ENCODE measurements at places on chromosomes 3 and 15.

GRCh38 chr15:20349774-20350498 is 191.7 kb downstream of the GOLGA6L6 start:
- no peak for DNase-seq

- DNase-seq: no peak
These were observed 12.9 kb downstream of the SEC11A start for GRCh38 chr15:84702961-84703482.

DNA sequence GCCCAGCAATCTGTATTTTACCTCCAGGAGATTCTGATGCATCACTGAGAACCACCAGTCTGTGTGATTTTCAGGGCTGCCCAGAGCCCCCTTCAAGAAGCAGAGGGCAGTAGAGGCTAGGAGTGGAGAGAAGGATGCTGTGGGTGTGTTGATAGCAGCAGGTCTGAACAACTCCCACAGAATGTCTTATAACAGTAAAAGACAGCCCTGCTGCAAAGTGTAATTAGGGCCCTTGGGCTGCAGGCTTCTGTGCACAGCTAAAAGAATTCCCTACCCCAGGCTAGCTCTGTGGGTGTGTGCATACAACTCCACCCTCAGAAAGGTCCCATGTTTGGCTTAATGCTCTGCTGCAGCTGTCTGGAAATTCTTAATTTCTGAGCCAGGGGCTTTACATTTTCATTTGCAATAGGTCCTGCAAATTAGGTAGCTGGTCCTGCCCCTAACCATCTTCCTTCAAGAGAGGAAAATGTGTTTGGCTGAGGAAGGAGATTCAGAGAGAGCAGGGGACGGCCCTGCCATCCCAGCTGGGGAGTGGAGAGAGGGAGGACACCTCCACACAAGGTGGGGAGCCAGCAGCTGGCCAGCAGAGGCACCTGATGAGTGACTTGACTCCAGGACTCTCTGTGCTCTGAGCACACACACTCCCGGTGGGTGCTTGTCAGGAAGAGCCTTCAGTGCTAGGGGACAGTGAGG is 43.2 kb upstream of the RAB6B start:
- no peak for DNase-seq

DNA sequence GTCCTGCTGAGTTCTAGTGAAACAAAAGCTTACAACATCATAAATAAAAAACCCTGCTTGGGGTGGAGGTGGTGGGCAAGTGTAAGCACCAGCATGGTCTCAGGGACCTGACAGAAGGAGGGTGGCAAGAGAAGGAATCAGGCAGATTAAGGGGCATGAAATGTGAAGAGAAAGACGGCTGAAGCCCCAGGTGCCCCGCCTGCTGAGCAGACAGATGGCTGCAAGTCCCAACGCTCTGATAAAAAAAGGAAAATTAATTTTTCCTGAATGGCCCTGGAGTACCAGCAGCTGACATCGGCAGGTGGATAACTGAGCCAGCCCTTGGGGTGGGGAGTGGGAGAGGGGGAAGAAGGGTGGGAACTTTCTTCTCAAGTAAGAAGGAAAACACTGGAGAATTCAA is 137.9 kb downstream of the XXYLT1 start:
- DNase-seq: no peak

GRCh38 chr3:60756241-60757030 is 494.8 kb downstream of the FHIT start:
- DNase-seq: no peak

GRCh38 chr3:136427236-136427635 is 177.1 kb downstream of the PCCB start:
- DNase-seq: no peak

Data from stimulated activated CD8-positive, alpha-beta memory T cell treated with anti-CD3 and anti-CD28 coated beads, Interleukin-15, amount 100 ng/mL, for 4 hours (primary cell).